ENCODE measurements at places on chromosomes 12 and 14.

DNA sequence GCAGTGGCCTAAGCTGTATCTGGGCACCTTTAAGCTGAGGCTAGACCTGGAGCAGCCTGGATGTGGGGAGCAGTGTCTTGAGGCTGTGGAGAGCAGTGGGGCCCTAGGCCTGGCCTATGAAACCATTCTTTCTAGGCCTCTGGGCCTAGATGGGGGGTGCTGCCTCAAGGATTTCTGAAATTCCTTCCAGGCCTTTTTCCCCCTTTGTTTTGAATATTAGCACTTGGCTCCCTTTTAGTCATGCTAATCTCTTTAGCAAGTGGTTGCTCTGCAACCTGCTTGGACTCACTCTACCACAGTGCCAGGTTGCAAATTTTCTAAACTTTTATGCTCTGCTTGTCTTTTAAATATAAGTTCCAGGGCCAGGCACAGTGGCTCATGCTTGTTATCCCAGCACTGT is 41.6 kb upstream of the RFX4 start:
- DNase-seq, result no peak

GRCh38 chr14:95551435-95551834 is 16.6 kb downstream of the GLRX5 start:
- DNase-seq, result no peak

GRCh38 chr12:63899396-63899795 is 54.9 kb downstream of the SRGAP1 start:
- no peak for DNase-seq

- DNase-seq, result no peak
Observed at GRCh38 chr12:1384910-1385309, 209.5 kb downstream of the FBXL14 start.

DNA sequence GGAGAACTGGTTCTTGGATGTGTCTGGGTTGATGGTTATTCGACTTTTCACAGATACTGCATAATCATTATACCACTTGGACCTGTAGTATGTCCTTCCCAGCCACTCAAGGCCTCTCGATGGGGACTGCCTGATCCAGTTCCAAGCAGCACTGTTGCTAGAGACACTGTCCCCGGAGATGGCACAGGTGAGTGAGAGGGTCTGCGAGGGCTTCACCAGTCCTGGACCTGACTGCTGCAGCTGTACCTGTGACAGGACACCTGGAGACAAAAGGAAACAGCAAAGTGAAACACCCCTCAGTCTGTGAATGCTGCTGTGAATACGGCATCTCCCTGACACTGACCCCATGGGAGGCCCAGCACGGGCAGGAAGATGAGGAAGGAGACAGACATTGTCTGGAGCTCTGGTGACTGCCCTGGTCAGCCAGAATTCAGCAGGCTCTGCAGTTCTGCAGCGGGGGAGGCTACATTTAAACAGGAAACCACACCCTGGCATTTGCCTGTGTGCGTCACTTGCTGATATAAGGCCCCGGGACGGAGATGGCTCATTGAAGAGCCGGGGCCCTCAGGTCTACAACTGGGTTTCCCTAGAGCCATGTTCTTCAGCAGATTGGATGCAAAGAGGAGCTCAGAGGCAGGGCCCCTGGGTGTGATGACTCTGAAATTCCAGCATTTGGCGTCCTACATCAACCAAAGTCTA is 413.6 kb downstream of the TMEM121 start:
- peak; percentile 22 for DNase-seq

DNA sequence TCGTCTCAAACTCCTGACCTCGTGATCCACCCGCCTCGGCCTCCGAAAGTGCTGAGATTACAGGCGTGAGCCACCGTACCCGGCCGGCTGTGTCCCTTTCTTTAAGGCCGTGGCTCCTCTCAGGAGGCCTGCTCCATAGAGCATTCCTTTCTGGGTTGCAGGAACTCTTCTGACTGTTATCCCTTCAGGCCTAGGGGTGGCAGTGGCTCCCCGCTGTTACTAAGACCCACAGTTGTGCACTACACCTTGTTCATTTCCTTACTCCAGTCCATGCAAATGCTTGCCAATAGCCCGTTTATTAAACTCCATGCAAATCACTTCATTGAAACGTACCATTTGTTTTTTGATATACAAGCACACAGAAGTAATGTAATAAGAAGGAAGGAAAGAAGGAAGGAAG is 234.7 kb downstream of the BCAT1 start:
- DNase-seq, result no peak

DNA sequence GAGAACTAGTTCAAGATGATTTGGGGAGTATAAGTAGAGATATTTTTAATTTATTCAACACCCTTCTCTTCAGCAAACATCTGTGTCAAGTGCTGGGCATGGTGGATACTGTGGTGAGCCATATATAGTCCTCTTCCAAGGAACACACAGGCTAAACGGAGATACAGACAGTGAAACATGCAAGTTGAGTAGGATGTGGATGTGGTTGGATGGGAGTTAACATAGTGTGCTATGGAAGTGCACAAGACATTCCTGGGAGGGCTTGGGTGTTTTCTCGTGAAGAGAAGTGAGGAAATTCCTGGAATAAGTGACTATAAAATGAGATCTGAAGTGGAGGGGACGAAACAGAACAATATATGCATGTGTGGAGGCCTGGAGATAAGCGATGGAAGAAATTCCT is 181.1 kb upstream of the NPAS3 start:
- DNase-seq, result no peak

- no peak for DNase-seq
Observed at GRCh38 chr12:107519906-107520859, 165.4 kb upstream of the PWP1 start.
